Head of caudate nucleus (tissue), 42 donors: ENCODE measurements at places on chromosomes 13 and 19.

- no peak for DNase-seq
Observed at GRCh38 chr13:109744512-109745051, 41.8 kb downstream of the IRS2 start.

DNA sequence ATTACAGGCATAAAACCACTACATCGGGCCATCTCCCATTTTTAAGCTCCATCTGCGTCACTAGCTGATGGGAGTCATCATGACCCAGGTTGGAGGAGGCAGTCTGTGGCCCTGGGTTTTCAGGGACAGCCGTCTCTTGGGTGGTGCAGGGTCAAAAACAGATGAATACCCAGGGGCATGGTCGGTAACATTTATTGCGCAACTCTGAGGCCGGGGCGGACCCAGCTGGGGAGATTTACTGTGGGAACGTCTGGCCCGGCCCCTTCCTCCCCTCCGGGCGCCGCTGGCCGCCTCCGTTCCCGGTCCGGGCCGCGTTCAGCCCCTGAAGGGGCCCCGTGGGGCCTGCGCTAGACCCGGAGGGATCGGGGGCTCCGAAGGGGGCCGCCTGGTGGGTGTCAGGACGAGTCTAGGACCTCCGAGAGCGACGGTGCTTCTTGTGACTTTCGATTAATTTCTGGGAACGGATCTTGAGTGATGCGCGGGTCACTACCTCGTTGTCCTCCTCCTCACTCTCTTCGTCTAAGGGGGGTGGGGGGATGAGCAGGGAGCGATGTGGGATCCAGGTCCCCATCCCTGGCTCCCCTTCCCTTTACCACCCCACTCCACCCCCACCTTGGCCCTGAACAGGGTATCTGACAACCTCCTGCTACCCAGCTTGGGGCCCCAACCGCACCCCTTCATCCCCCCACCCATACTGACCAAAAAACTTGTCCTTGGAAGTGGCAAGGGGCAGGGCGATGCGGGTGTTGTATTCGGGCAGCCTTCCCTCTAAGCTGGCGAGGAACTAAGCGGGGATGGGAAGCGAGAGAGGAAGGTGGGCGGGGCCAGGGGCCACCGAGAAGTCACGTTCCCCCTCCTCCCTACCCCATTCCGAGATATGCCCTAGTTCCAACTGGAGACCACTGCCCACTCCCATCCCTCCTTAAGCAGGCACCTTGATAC is 1.6 kb upstream of the RGL3 start:
- no peak for DNase-seq

DNA sequence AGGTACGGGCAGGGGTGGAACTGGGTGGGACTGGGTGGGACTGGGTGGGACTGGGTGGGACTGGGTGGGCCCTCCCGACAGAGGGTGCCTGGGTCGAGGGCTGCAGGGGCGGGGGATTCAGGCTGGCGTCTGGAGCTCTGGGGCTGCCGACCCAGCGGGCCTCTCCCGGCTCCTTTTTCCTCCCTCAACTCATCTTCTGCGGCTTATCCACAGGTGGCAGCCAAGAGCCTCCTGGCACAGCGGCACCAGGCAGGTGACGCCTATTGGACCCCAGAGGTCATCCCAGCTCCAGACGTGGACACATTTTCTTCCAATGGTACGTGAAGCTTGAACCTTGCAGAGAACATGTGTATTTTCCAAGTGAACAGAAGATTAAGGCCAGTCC is 533 bp downstream of the ZNF544 start:
- DNase-seq = peak; percentile 42

GRCh38 chr13:103033999-103034398 is 32.2 kb downstream of the SLC10A2 start:
- no peak for DNase-seq

- DNase-seq = no peak
Observed at GRCh38 chr13:77966671-77967070, 48.0 kb upstream of the EDNRB start.

- DNase-seq = no peak
Observed at GRCh38 chr19:55042688-55043087, 4.6 kb upstream of the GP6 start.

DNA sequence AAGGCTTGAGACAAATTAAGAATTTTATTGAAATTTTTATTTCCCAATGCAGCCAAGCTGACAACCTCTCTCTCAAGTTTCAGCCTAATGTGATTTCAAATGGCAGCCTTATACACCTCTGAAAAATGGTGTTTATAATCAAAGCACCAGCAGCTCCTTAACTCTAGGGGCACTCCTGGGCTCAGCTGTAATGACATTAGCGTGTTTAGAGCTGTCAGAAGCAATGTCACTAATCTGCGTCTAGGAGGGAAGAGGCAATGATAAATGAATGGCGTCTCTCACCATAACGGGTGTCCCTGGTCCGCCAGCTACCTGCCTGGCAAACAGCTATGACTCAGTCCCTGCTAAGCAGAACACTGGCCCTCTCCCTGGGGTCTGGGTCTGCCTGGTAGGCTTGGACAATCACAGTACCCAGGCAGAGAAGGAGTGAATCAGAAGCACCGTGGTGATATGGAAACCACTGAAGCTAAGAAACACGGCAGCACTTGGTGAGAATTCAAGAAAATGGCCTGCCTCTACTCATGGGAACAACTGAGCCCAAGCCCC is 131.8 kb upstream of the VSTM2B start:
- no peak for DNase-seq

GRCh38 chr13:96900986-96901385 is 93.3 kb downstream of the OXGR1 start:
- no peak for DNase-seq

- DNase-seq = no peak
Observed at GRCh38 chr13:30824651-30825050, 81.4 kb upstream of the MEDAG start.

- no peak for DNase-seq
Observed at GRCh38 chr19:7194566-7194965, 99.6 kb downstream of the INSR start.

- no peak for DNase-seq
Observed at GRCh38 chr13:34419025-34419424, 523.0 kb upstream of the NBEA start.

DNA sequence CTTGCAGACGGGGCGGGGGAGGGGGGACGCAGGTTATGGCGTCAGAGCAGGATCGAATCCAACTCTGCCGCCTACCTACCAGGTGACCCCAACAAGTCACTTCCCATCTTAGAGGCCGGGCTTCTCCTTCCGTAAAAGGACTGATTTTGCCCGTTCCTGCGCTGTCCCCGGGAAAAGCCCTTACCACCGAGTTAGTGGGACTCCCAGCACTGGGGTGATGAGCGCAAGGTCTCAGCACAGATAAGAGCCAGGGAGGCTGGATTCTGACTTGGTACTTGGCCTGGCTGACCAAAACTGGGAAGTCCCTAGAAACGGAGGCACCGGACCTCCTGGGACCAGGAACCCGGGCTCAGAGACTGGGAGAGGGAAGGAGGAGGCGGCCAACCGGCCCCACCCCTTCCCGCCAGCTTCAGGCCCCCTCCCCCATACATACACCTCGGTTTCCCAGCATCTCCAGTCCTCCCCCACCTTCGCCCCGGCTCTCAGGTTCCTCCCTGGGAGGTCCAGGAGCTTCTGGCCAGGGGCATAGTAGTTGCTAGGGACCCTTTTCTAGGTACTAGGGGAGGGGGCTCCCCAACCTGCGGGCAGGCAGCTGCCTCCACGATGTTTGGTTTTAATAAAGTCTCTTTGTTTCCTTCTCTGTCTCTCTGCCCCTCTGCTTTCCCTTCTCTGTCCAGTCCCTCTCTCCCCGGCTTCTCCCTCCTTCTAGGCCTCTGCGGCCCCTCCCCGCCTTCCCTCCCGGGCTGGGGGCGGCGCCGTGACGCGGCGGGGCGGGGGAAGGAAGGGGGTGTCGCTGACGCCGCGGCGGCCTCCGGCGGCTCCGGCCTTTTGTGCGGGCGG is at the start of gene GRAMD1A:
Gene GRAMD1A, plus strand, starts transcription at position 826 of the 840 bp plus-strand sequence. CDS start 156 bp downstream, outside the sequence.
- DNase-seq = peak; percentile 88

DNA sequence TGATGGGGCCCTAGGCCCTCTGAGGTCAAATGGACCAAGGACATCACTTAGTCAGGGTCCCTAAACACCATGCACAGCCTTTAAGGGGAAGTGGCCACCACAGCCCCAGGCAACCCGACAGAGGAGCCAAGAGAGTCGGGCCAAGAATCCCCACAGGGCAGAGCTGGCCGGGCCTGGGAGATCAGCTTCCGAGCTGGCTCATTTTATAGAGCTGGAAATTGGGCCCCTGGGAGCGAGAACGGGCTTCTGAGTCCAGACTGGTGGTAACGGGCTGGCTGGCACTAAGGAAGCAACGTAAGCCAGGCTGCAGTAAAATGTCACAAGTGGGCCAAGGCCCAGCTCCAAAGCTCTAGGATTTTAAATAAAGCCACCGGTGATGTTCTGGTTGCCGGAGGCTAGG is 51.1 kb downstream of the HSPH1 start:
- DNase-seq = no peak

GRCh38 chr19:35414442-35414841 is 33.6 kb upstream of the FFAR2 start:
- no peak for DNase-seq

DNA sequence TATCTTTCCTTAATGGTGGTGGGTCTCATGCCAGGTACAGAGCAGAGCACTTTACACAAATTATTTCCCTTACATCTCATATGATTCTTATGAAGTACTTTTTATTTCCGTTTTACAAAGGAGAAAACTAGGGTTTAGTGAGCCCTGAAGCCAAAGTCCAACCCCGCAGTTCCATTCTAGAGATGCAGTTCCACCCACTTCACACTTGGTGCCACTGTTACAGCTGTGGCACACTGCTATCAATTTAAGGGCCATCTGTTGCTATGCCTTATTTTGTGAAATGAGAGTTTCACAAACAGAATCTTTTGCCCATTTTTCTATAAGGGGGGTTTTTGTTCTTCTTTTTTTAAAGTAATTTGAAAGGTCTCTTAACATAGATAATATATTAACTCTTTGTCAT is 12.9 kb downstream of the MIPEP start:
- no peak for DNase-seq

GRCh38 chr13:35957996-35958395 is 173.2 kb downstream of the DCLK1 start:
- DNase-seq = no peak

GRCh38 chr13:32587011-32587810 is 959 bp downstream of the PDS5B start:
- DNase-seq = peak; percentile 86

DNA sequence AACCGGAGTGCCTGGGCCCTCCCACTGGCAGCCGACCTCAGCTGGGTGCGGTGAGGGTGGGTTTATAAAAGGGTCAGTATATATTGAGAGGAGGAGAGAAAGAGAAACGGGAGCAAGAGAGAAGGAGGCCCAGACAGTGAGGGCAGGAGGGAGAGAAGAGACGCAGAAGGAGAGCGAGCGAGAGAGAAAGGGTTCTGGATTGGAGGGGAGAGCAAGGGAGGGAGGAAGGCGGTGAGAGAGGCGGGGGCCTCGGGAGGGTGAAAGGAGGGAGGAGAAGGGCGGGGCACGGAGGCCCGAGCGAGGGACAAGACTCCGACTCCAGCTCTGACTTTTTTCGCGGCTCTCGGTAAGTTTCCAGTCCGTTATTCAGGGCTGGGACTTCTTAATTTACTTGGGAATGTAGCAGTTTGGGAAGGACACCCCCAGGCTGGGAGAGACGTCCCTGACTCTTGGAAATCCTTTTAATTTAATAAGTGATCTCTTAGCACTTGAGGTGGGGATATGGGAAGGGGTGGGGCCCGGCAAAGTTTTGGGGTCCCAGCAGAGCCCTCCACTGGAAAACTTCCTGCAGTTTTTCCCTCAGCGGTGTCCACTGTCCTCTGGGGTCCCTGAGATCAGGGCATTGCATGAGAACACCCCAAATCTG is at the start of gene EMP3:
Gene EMP3, plus strand, starts transcription at position 288 of the 646 bp plus-strand sequence. CDS start 1,293 bp downstream, outside the sequence.
- peak; percentile 53 for DNase-seq

DNA sequence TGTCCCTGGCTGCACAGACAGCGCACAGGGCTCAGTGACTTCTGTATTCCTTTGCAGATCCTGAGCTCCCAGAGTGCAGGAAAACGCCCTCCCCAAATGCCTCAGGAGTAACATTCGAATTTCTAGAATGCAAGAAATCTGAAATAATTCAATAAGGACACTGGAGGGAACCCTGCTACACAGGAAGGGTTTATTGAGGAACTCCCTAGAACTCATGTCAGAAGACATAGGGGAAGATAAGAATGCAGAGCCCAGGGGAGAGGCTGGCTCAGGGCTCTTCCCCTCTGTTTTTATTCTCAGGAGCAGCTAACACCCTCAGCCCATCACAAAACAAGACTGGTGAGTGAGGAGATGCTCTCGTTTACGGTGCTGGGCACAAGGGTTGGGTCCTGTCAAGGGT is 6.8 kb downstream of the LILRA1 start:
- no peak for DNase-seq

- no peak for DNase-seq
Observed at GRCh38 chr13:50280441-50280937, 265.2 kb downstream of the KCNRG start.

DNA sequence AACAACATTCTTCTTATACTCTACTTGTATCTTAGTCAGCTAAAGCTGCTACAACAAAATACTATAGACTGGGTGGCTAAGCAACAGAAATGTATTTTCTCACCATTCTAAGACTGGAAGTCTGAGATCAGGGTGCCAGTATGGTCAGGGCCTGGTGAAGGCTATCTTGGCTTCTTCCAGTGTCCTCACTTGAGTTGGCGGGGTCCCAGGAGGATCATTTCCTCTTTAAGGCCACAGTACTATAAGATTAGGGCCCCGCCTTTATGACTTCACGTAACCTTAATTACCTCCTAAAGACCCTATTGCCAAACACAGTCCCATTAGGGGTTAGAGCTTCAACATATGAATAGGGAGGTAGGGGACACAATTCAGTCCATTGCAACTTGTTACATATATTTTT is 30.7 kb upstream of the DOCK9 start:
- DNase-seq = peak; percentile 20

DNA sequence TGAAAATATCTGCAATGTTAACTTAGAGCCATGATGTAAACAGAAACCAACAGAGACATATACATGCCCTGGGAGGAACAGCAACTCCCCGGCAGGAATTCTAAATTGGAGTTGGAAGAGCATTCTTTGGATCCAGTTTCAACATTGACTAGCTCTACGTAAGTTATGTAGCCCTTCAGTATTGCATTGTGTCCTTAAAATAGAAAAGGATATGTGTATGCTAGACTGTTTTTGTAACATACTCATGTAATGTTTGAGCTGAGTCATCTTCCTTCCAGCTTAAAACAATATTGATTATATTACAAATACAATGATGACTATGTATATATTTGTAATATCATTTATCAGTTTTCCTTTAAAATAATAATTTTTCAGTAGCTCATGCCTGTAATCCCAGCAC is 1422.2 kb upstream of the PCDH20 start:
- no peak for DNase-seq
